ENCODE measurements at places on chromosomes 6 and 20. TPM values are rescaled to one million over a fixed set of nuclear protein-coding genes. Genes with fewer than 3 reads are reported as not detected.

Gene PSORS1C1
- total RNA-seq: 2.4 TPM

Gene RTEL1
- 62.4 TPM for total RNA-seq

Gene JAG1
- total RNA-seq: 133 TPM

Gene MOXD1
- total RNA-seq: 13.3 TPM

Gene ENTPD6
- 62.2 TPM for total RNA-seq

Gene MCHR2
- not detected for total RNA-seq

Gene PDYN
- total RNA-seq: not detected

DNA sequence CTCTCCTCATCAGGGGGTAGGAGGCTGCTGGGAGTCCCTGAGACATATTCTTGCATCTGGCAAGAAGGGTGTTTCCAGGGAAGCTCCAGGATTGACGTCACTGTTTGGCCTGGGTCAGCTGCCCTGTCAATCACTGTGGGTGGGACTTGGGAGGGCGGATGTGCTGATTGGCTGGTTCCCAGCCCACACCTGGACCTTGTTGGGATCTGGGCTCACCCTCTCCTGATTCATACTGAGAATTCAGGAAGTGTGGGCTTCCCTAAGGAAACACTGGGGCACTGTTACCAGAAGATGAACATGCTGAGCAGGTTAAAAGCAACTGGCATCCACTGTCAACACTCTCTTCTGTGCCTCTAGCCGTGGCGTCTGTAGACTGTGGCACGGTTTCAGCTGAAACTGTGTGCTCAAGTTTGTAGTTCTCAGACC, 36.5 kb downstream of the CDH26 start:
- no peak for DNase-seq
- H3K36me3 ChIP-seq: no peaks in the 10 kb centered on the region
- H3K4me3 ChIP-seq: no peak overlapping the region
- H3K4me1 ChIP-seq: no peaks in the 10 kb centered on the region
- no peaks in the 10 kb centered on the region for H3K27me3 ChIP-seq
- no peak overlapping the region for H3K27ac ChIP-seq

GRCh38 chr20:21559305-21559704, 45.4 kb upstream of the NKX2-2 start:
- H3K4me1 ChIP-seq: no peaks in the 10 kb centered on the region
- no peaks in the 10 kb centered on the region for H3K36me3 ChIP-seq
- no peak overlapping the region for H3K27ac ChIP-seq

GRCh38 chr20:52964131-52964530, 8.0 kb upstream of the TSHZ2 start:
- no peak for DNase-seq
- no peaks in the 10 kb centered on the region for H3K36me3 ChIP-seq
- no peaks in the 10 kb centered on the region for H3K27me3 ChIP-seq
- H3K4me1 ChIP-seq: no peaks in the 10 kb centered on the region
- no peak overlapping the region for H3K27ac ChIP-seq

DNA sequence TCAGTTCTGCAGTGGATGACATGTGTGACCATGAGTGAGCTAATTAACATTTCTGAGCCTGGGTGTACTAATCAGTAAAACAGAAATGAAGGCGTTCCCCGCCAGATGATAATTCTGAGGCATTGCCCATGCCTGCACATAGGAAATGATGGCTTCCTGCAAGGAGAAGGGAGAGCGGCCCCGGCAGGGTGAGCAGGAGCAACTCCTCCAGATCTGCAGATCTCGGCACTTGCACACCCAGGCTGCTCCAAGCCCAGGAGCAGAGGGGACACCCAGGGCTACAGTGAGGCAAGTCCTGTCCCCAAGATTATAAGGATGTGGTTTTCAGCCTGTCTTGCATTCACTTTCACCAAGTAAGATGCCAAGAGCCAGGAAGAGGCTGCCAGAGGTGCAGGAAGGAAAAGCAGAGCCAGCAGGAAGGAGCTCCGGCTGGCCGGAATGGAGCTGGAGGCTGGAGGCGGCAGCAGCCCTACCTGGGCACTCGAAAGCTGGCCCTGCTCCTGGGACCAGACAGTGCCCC, 177.5 kb upstream of the CST7 start:
- H3K4me3 ChIP-seq: no peak overlapping the region
- H3K4me1 ChIP-seq: no peaks in the 10 kb centered on the region
- no peak for DNase-seq

- DNase-seq: no peak
- no peak overlapping the region for H3K27ac ChIP-seq
- no peaks in the 10 kb centered on the region for H3K36me3 ChIP-seq
- peaks cover 7% of the 10 kb centered on the region for H3K4me1 ChIP-seq
These were observed 18.4 kb upstream of the FAM50B start for GRCh38 chr6:3830806-3831205.

Measured in tibial nerve (tissue), 4 donors.